GOT3 (cell line): ENCODE measurements at places on chromosomes 16 and 17.

DNA sequence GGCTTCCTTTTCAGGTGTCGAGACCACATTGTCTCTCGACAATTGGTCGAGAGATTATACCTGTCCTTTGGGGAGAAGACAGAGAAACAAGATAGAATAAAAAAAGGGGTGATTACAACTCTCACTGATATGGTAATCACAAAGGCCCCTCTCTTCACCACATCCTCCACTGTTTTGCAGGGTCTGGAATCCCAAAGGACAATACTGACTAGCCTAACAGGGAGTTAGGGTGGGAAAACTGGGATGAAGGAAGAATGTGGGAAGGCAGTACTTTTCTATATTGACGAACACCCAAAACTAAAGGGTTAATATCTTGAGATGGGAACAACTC, 6.1 kb downstream of the ABCA5 start:
- no peak for DNase-seq

- DNase-seq: no peak
These were observed 149.2 kb downstream of the NPIPB5 start for GRCh38 chr16:22659933-22660332.

GRCh38 chr17:18994631-18995030, 9.9 kb downstream of the FAM83G start:
- DNase-seq: no peak

GRCh38 chr16:35631261-35631945, 2172.0 kb downstream of the TP53TG3F start:
- DNase-seq: no peak

GRCh38 chr16:27350006-27350405, 36.2 kb downstream of the IL4R start:
- DNase-seq: no peak

DNA sequence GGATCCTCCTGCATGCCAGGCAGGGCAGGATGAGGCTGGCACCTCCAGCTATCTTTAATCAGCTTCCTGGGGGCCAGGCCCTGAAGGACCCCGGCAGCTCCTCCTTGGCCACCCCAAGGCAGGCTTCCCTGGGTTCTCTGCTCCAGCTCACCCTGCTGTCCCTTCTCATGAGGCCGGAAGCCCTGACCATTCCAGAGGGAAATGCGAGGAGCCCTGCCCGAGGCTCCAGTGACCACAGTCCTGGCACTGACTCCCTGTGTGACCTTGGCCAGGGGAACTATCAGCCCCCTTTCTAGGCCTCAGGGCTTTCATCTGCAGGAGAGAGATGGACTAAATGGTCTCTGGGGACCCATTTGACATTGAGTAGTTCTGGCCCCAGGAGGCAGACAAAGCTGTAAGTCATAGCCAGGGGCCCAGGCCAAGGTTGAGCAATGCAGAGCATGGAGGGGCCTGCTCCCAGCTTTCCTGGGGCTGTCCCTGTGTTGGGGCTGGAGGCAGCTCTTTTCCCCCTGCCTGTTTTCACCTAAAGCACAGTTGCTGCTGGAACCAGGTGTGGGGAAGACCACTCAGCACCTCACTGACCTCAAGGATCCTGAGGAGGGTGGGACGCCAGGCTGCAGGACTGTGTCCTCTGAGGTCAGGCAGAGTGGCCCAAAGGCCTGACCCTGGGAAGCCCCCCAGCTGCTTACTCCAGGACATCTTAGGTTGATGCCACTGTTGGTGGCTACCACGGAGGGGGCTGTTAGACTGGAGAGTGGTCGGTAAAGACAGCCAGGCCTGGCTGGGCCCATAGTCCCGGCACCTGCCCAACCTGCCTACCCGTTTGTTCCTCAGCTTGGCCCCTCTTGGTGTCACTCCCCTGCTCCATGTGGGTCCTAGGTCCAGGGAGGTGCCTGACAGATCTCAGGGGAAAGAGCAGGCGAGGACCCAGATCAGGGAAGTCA, 8.1 kb downstream of the KCNH6 start:
- no peak for DNase-seq

GRCh38 chr17:45113424-45113754, 18.9 kb downstream of the PLCD3 start:
- no peak for DNase-seq

GRCh38 chr17:8253801-8254200, 4.7 kb downstream of the PFAS start:
- no peak for DNase-seq

DNA sequence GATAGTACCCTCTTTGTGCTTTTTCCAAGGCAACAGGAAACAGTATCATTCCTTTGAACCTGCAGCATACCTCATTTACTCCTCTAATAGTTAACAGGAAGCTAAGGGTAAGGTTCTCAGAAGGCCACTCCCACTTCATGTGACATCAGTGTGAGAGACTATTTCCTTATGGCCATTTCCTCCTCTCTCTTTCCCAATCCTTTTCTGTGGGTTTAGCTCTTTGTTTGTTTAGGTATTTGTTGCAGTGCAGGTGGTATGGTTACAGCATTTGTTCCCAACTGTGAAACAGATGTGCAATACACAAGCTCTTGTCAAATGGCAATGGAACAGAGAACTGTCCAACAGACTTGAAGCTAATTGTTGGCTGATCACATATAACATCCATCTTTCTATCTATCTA, 14.7 kb downstream of the TMC5 start:
- DNase-seq: no peak

DNA sequence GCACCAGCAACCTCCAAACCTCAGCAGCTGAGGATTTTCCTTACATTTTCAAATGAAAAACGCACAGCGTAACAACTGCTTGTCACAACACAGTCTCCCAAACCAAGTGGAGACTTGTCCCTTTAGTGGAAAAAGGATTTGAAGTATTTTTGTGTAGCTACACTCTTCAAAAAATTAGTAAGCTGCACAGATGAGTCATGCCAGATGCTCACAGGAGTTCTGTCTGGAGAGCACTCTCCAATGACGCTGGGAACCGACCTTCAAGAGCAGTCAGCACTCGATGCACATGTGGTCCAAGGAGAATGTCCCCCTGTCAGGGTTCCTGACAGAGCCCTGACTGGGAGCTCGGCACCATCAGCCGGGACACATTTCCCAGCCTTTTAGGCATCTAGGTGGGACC, 39.8 kb downstream of the MAP1LC3B start:
- no peak for DNase-seq

GRCh38 chr17:57975044-57975443, 13.0 kb downstream of the VEZF1 start:
- DNase-seq: no peak

DNA sequence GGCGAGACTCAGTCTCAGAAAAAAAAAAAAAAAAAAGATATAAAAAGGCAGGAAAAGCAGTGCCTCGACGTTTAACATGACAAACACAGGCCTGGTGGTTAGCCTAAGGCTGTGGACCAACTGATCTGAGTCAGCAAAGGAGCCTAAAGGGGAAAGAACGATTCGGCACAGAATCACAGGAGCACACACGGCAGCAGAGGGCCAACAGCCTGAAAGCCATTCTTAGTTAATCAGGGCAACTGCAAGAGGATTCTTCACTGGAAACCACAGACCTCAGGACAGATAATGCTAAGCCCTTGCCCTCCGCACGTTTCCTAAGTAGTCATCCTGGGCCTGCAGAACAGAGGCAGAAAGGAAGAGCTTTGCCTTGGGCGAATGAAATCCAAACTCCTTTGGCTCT, 14.7 kb downstream of the TMEM11 start:
- no peak for DNase-seq

GRCh38 chr17:1484060-1484535, 8.4 kb downstream of the MYO1C start:
- no peak for DNase-seq

GRCh38 chr17:78996781-78997201, 12.8 kb downstream of the CANT1 start:
- no peak for DNase-seq

DNA sequence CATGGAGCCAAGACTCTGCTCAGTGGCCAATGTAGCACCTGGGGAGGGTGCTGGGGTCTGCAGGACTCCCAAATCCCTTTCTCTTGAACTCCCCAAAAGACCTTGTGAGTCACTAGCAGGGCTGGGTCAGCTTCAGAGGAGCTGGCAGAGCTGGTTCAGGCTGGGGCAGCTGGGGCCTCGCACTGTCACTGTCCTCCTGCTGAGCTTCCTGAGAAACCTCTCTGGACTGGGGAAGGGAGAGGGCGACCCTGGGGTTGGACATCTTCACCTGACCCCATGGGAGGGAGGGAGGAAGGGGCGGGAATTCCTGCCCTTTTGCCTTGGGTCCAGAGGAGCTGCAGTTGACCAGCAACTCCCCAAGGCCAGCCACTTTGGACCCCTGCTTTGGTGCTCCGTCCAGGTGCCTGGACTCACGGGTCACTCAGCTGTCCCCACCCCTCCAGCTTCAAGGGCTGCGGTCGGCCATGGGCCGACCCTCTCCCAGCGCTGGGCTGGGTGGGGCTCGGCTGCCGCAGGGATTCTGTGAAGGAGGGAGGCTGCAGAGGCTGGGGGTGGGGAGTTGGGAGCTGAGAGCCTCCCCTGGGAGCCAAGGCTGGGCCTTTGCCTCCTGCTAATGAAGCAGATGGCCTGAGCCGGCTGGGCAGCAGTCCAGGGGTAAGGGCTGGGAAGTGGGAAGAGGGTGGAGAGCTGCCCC, 9.2 kb downstream of the FMNL1 start:
- DNase-seq: no peak

GRCh38 chr17:18158022-18158600, 25.5 kb upstream of the ALKBH5 start:
- DNase-seq: no peak

DNA sequence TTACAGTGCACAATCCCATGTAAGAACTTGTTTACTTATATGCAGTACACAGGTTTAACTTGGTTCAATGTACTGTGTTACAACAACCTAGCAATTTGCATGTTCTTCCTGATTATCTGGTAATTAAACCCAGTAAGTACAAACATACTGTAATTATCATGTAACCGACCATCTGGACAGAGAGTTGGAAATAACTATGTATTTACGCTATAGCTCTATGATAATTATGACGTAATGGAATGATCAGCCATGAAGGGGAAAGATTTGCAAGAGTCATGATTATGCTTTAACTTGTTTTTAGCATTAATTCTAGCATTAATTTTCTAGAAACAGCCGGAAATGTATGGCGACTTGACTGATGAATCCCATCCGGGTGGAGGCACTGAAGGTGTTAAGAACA, 74.8 kb upstream of the SALL1 start:
- DNase-seq: no peak

GRCh38 chr16:70744366-70744765, 56.6 kb downstream of the VAC14 start:
- DNase-seq: no peak
